CD4-positive, alpha-beta T cell treated with Interleukin-15 for 4 hours (primary cell): ENCODE measurements at places on chromosomes 1 and 21.

DNA sequence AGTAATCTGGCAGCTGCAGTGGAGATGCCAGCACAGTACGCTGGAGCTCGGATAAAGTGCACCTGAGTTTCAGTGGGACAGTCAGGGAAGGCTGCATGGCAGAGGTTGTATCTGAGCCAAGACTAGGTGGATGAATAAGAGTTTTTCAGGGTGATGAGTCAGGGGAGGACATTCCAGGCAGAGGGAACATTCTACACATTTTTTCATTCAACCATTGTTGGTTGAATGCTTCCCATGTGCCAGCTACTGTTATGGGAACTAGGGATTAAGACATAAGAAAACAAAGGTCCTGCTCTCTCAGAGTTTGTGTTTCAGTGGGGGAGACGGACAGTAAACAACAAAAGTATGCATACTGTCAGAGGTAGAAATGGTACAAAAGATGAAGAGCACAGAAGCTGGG, 5.2 kb downstream of the LEPR start:
- DNase-seq: no peak

- DNase-seq: no peak
These were observed 152.0 kb upstream of the HMCN1 start for GRCh38 chr1:185581961-185582725.

- no peak for DNase-seq
These were observed 43.4 kb upstream of the FBXO28 start for GRCh38 chr1:224070521-224070920.

DNA sequence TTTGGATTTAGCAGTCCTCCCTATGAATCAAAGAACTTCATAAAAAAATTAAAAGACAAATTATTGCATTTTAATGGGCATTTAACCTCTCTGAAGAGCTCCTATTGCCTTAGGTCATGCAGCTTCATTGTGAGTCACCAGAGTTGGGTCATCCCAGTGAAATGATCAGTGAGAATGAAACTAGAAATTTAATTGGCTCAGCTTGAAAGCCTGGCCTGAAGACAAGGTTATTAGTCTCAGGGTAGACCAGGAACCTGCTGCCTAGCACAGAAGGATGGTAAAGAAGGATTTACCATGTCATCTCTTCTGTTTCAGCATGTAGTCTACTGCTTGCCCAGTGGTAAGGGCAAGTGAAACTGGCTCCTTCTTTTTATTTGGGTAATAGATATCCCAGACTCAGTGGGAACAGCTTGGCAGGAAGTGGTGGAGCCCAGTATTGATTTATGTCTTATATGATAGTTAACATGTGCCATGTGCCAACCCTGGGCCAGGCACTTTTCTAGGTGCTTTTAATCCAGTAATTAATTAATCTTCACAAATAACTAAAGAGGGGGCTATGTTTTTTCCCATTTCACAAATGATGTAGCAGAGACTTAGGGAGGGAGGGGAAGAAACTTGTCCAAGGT, 23.6 kb downstream of the LAMC2 start:
- no peak for DNase-seq

- no peak for DNase-seq
These were observed 279.2 kb downstream of the SDCCAG8 start for GRCh38 chr1:243535014-243535413.

- no peak for DNase-seq
These were observed 38.5 kb downstream of the AGPAT3 start for GRCh38 chr21:43903451-43904091.

GRCh38 chr1:43978551-43979260, at the start of gene B4GALT2:
TSS of gene B4GALT2 (plus strand) at chr1:43979210. CDS start at chr1:43981161, 1,951 bp downstream.
- no peak for DNase-seq

- peak; percentile 14 for DNase-seq
These were observed 869 bp downstream of the KCNA3 start for GRCh38 chr1:110673805-110674336.

DNA sequence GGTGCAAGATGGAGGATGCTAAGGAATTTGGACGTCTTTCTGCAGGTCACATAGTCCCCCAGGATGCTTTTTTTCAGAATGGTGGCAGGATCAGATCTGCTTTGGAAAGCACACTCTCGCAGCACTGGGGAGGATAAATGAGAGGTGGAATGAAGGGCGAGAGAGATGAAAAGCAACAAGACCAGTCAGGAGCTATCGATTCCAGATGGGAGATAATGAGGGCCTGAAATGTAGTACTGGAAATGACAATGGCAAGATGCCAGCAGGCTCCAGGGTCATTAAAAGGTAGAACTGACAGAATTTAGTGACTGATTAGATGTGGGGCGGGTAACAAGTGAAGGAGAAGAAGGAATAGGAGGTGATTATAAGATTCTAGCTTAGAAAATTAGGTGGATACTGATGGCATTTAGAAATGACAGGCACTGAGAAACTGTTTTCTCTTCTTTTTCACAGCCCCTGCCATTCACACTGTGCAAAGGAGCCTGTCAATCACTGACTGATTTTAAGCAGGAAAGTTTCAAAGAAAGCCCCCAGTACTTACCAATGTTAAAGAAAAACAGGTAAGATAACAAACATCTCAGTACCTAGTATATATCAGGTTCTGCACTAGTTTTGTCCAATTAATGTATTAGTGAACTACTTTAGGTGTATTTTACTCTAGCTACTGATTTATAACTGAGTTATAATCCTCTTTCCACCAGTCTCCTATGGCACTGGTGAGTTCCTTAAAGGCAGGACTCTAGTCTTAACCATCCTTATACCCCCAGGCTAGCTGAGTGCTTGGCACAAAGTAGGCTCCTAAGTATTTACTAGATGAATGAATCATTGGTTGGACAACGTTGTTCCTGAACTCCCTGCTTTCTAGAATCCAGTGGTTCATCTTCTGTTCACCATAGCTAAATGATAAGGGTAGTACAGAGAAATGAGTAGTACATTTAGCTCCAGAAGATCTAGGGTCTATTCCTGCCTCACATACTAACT, 9.2 kb downstream of the PIGM start:
- no peak for DNase-seq
